ENCODE measurements at places on chromosomes 3 and 15. TPM values are rescaled to one million over a fixed set of nuclear protein-coding genes. Genes with fewer than 3 reads are reported as not detected.

Gene EFCAB12
- total RNA-seq = not detected

Gene GTF2A2
- 142 TPM for total RNA-seq

Gene FBXO40
- total RNA-seq = not detected

Gene RTP1
- total RNA-seq = not detected

Gene WDR93
- total RNA-seq = 0.05 TPM

Gene GNAT1
- total RNA-seq = not detected

Gene CLRN1
- total RNA-seq = not detected

Gene CNOT10
- total RNA-seq = 28.4 TPM

Gene P2RY13
- not detected for total RNA-seq

Gene PIGZ
- total RNA-seq = 0.13 TPM

Gene HESX1
- not detected for total RNA-seq

Gene TMEM89
- total RNA-seq = not detected

Gene LRTM1
- total RNA-seq = not detected

Gene OR5K2
- total RNA-seq = not detected

Gene MBD4
- 23.6 TPM for total RNA-seq

Gene AGBL1
- not detected for total RNA-seq

Gene LYZL4
- total RNA-seq = not detected

Gene SKOR1
- not detected for total RNA-seq

Gene NME9
- total RNA-seq = 0.13 TPM

Gene NOX5
- total RNA-seq = not detected

Gene GREM1
- 12.8 TPM for total RNA-seq

Gene SLC7A14
- not detected for total RNA-seq

Gene IL17RC
- 19.5 TPM for total RNA-seq

Gene TMEM87A
- 77.0 TPM for total RNA-seq

Gene THPO
- total RNA-seq = not detected

Gene SLC22A13
- not detected for total RNA-seq

Gene PIF1
- 20.1 TPM for total RNA-seq

Gene DGKG
- total RNA-seq = 0.97 TPM

Gene CDHR4
- not detected for total RNA-seq
